Stimulated activated CD8-positive, alpha-beta memory T cell treated with anti-CD3 and anti-CD28 coated beads, Interleukin-2, amount 100 ng/mL, for 1 hour (primary cell): ENCODE measurements at places on chromosomes 2 and 18.

- DNase-seq = no peak
These were observed 52.2 kb downstream of the C1QL2 start for GRCh38 chr2:119106301-119106897.

GRCh38 chr2:175624785-175625184, 377.3 kb downstream of the LNPK start:
- no peak for DNase-seq

GRCh38 chr2:134224005-134224404, 29.9 kb upstream of the MGAT5 start:
- DNase-seq = no peak

GRCh38 chr18:48578289-48578688, 39.5 kb downstream of the CTIF start:
- no peak for DNase-seq

DNA sequence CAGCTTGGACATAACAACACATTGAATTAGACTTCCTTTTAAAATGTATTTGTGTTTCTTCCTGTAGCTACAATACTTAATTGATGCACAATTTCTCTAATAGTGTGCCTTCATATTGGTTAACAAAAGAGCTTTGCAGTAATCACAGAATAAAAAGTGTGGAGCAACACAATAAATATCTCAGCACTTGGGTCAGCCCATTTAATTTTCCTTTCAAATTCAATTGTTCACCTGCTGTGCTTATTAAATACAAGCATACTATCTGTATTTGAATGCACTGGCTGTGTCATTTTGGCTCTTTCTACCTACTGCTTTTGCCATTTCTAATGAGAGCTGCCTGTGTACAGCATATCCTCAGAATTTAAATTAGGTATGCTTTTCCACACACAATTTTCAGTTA, 1641.3 kb upstream of the SLC39A10 start:
- DNase-seq = no peak

DNA sequence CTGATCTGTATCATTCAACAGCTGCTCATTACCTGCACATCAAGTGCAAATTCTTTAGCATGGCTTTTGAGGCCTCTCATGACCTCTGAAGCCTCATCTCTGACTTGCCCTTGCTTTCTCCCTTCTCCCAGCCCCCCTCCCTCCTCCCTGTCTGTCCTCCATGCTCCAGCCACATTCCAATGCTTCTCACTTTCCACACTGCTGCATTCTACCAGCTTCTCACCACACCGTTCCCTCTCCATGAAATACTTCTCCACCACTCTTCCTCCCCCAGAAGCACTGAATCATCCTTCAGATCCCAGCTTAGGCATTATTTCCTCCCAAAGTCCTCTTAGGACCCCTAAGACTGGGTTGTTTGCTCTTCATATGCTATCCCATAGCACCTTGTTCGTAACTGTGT, 26.9 kb downstream of the GCG start:
- no peak for DNase-seq

GRCh38 chr2:22904126-22904684, 480.8 kb upstream of the KLHL29 start:
- DNase-seq = no peak

- no peak for DNase-seq
These were observed 329.8 kb downstream of the PTPRM start for GRCh38 chr18:7896805-7897518.

DNA sequence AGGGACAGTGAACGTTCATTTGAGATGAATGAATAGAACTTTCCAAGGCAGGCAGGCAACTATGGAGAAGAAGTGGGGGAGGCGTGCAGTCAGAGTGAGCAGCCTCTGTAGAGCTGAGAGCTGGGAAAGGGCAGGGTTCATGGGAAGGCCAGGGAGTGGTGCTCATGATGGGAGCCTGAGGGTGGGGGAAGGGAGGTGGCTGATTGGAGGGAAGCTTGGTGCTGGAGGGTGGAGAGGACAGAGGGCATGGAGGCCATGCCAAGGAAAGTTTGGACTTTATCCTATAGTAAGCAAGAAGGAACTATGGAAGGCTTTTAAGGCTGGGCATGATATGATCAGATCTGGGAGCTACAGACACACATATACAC, 47.6 kb upstream of the LGALSL start:
- DNase-seq = no peak

GRCh38 chr18:374721-375168, 106.9 kb upstream of the THOC1 start:
- DNase-seq = no peak
